ENCODE measurements at places on chromosomes 6 and 20.

DNA sequence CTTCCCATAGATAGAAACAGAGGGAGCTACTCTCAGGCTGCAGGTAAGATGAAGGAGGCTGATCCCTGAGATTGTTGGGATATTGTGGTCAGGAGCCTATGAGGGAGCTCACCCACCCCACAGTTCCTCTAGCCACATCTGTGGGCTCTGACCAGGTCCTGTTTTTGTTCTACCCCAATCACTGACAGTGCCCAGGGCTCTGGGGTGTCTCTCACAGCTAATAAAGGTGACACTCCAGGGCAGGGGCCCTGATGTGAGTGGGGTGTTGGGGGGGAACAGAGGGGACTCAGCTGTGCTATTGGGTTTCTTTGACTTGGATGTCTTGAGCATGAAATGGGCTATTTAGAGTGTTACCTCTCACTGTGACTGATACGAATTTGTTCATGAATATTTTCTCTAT is 2.8 kb downstream of the HLA-F start:
- no peak for DNase-seq

GRCh38 chr6:3328796-3329195 is 70.0 kb downstream of the PSMG4 start:
- DNase-seq: no peak

GRCh38 chr20:18754030-18754652 is 59.4 kb upstream of the SCP2D1 start:
- no peak for DNase-seq

DNA sequence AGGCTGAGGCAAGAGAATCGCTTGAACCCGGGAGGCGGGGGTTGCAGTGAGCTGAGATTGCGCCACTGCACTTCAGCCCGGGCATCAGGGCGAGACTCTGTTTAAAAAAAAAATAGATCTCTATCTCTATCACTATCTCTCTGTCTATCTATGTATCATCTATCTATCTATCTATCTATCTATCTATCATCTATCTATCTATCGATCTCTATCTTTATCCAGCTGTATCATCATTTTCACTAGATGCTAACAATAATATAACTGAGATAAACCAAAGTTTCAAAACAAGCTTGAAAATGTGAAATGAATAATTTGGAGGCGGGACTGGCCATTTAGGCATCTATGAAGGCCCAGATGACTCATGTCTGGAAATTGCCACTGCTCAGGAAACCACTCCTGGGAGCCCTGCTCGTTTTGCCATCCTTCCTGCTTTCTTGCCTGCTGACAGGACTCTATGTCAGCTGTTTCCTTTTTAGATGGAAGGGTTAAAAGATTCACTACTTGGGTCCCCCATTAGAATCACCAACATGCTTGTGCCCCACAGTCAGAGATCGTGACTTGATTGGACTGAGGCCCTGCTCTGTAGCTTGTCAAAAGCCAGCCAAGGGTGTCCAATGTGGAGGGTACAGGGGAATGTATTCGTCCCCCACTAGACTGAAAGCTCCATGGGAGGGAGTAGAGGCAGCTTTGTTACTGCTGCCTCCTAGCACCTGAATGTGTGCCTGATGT is 61.7 kb downstream of the UTRN start:
- DNase-seq: peak; percentile 85

- peak; percentile 11 for DNase-seq
These were observed 216.8 kb upstream of the SGK1 start for GRCh38 chr6:134534708-134535149.

GRCh38 chr6:45327956-45328522 is at the start of gene RUNX2:
TSS of gene RUNX2 (plus strand) at chr6:45328330. CDS start at chr6:45328727, 397 bp downstream.
- peak; percentile 62 for DNase-seq

DNA sequence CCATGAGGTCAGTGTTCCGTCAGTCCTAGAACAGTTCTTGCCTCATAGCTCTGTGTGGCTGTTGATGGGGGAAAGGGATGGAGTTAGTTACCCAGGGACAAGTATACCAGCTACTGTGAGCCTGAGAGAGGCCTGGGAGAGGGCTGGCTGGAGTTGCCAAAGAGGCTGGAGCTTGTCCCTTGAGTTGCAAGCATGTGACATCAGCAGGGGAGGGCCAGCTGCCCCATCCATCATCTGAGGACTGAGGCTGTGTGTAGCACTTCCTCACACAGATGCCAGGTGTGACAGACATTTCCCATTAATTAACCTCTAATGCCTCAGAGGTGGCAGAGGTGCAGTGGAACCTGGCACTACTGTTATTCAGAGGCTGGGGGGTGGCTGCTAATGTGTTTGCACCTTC is 131.6 kb downstream of the PHACTR3 start:
- no peak for DNase-seq

DNA sequence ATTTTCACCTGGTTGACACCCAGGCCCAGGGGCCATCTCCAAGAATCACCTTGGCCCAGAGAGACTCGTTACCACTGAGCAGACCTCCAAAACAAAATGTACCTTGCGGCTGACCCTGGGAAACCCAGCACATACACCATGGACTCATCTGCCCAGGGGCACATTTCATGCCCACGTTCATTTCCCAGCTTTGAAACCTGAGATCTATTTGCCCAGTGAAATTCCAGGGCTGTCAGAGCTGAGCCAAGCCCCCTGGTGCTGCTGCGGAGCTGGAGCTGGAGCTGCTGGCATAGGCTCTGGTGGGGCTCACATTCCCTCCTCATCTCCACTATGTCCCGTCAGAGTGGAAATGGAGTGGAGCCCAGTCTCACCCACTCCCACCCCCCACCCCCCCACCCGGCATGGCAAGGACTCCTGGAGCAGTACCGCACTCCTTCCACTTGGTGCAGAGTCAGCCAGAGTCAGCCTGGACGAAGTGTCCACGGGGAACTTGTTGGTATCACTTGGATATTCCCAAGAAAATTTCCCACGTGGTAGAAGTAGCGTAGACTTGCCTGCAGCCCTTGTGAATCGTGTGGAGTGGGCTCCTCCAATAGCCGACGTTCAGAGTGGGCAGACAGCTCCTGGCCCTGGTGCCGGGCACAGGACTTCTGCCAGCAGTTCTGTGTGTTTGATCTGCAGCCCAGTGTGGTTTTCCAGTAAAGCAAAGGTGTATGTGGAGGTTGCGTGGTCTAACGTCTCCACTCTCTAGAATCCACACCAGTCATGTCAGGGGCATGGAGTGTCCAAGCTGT is 18.1 kb upstream of the OSER1 start:
- DNase-seq: no peak
